ENCODE measurements at places on chromosomes 16 and 17.
A peak's percentile ranks its signal among the peaks of the same experiment; 100 is the strongest.

DNA sequence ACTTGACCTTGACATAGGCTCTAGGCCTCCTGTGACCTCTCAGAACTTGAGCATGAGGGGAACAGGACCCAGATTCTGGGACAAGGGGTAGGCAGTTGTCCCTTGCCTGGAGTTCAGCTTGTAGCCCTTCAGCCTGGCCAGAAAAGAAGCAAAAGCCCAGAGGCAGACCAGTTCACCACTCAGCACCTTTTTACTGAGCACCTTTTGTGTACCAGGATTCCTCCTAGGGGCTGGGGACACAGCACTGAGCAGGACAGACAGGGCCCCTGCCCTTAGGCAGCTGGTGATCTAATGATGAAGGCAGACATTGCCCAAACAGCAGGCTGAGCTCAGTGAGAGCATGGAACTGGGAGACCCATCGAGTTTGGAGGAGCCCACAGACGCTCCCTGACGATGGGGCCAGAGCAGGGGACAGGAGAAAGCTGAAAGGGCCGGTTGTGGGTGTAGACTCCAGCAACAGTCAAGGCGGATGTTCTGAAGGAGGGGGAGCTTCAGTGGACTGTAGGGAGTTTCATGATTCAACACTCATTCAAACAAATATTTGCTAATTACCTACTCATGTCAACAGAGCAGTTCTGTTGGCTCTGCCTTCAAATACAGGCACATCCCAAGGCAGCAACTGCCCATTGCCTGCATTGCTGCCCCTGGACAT, 32.0 kb downstream of the SBK1 start:
- DNase-seq, result no peak

DNA sequence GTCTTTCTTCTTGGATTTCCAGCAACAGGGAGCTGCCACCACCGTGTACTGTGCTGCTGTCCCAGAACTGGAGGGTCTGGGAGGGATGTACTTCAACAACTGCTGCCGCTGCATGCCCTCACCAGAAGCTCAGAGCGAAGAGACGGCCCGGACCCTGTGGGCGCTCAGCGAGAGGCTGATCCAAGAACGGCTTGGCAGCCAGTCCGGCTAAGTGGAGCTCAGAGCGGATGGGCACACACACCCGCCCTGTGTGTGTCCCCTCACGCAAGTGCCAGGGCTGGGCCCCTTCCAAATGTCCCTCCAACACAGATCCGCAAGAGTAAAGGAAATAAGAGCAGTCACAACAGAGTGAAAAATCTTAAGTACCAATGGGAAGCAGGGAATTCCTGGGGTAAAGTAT, 389.0 kb downstream of the MAF start:
- DNase-seq, result no peak

GRCh38 chr16:25184771-25185170, 32.0 kb upstream of the AQP8 start:
- DNase-seq, result no peak

- DNase-seq, result no peak
Observed at GRCh38 chr17:39364236-39365025, 37.0 kb downstream of the FBXL20 start.

GRCh38 chr16:11190588-11191560, 65.1 kb downstream of the SOCS1 start:
- no peak for DNase-seq

GRCh38 chr16:3716831-3717234, 491 bp downstream of the TRAP1 start:
- DNase-seq, result no peak

DNA sequence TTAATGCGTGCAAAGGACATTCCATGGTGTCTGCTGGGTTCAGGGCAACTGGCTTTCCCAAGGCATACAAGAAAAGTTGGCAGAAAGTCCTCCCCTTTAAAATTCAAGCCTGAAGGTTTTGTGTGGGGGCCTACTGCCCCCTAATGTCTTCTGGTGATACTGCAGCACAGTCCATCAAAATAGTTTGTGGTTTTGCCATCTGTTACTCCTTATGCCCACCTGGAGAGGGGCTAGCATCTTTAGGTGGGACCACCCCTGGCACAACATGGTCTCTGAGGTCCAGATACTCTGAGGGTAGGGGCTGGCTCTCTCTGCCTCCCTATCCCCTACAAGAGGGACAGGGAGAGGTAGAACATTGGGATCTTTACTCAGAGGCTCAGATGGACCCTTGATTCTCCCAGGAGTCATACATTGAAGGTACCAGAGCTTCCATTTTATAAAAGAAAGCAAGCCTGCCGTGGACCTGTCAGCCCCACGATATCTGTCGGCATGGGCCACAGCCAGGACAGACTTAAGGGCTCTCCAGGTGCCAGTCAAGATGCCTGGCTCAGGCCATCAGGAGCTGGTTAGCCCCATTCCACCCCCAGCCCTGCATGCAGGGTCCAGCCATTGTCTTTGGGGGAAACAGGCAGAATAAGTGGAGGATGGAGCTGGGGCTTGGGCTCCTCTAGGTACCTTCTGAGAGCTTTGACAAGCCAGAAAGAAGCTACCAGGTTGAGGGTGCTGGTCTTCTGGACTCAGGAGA, 6.3 kb downstream of the ESRP2 start:
- peak; percentile 39 for DNase-seq

- no peak for DNase-seq
Observed at GRCh38 chr17:78641243-78641642, 64.0 kb upstream of the DNAH17 start.

GRCh38 chr17:41684035-41684434, 4.7 kb upstream of the EIF1 start:
- no peak for DNase-seq

Measured in AML-193 (cell line).